Sigmoid colon (tissue), 7 donors: ENCODE measurements at places on chromosomes 6 and 20. TPM values are rescaled to one million over a fixed set of nuclear protein-coding genes. Genes with fewer than 3 reads are reported as not detected.
A peak's percentile ranks its signal among the peaks of the same experiment; 100 is the strongest.

- DNase-seq, result peak; percentile 88
- no peaks in the 10 kb centered on the region for H3K36me3 ChIP-seq
- no peak overlapping the region for H3K4me3 ChIP-seq
- H3K27me3 ChIP-seq, result no peaks in the 10 kb centered on the region
- peak overlapping the region; percentile 71 for H3K27ac ChIP-seq
- no peaks in the 10 kb centered on the region for H3K4me1 ChIP-seq
Measured at GRCh38 chr20:17835240-17835933, 133.2 kb downstream of the SNX5 start.

- H3K4me3 ChIP-seq, result no peak overlapping the region
- H3K4me1 ChIP-seq, result no peaks in the 10 kb centered on the region
- no peak overlapping the region for H3K27ac ChIP-seq
- H3K36me3 ChIP-seq, result no peaks in the 10 kb centered on the region
Measured at GRCh38 chr20:54545676-54546358, 70.4 kb downstream of the DOK5 start.

- no peaks in the 10 kb centered on the region for H3K36me3 ChIP-seq
- no peak overlapping the region for H3K4me3 ChIP-seq
- no peak overlapping the region for H3K27ac ChIP-seq
- no peak for DNase-seq
- H3K4me1 ChIP-seq, result no peaks in the 10 kb centered on the region
Measured at GRCh38 chr6:81929828-81930227, 177.3 kb upstream of the TENT5A start.

- no peak overlapping the region for H3K4me3 ChIP-seq
- H3K4me1 ChIP-seq, result no peaks in the 10 kb centered on the region
- no peaks in the 10 kb centered on the region for H3K27me3 ChIP-seq
- no peak overlapping the region for H3K27ac ChIP-seq
- H3K36me3 ChIP-seq, result no peaks in the 10 kb centered on the region
- no peak for DNase-seq
Measured at GRCh38 chr6:18439581-18439980, 52.4 kb downstream of the RNF144B start.

GRCh38 chr6:170175644-170176135, 115.2 kb downstream of the DLL1 start:
- H3K36me3 ChIP-seq, result no peaks in the 10 kb centered on the region
- DNase-seq, result no peak
- no peaks in the 10 kb centered on the region for H3K4me1 ChIP-seq
- no peak overlapping the region for H3K4me3 ChIP-seq

- peak; percentile 84 for DNase-seq
- no peaks in the 10 kb centered on the region for H3K4me1 ChIP-seq
- H3K27ac ChIP-seq, result no peak overlapping the region
Measured at GRCh38 chr6:112780498-112781096, 433.5 kb downstream of the RFPL4B start.

DNA sequence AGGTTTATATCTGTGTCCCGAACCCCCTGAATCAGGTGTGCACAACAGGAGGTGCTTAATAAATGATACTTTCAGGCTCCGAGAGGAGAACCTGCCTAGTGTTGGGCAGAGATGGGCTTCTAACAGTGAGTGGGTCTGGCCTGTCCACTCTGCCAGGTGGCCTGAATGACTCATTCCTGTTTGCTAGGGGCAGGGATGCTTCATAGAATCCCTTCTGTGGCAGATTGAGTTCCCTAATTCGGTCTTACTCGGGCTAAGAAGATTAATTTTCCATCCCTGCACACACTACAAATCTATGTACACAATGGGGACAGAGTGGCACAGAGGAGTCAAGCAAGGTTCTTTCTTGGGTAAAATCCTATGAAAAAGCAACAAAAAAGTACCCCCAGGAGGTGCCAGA, 19.8 kb downstream of the SDC4 start:
- H3K27ac ChIP-seq, result peak overlapping the region; percentile 50
- no peaks in the 10 kb centered on the region for H3K4me1 ChIP-seq
- peaks cover 57% of the 10 kb centered on the region for H3K36me3 ChIP-seq
- no peak for DNase-seq

DNA sequence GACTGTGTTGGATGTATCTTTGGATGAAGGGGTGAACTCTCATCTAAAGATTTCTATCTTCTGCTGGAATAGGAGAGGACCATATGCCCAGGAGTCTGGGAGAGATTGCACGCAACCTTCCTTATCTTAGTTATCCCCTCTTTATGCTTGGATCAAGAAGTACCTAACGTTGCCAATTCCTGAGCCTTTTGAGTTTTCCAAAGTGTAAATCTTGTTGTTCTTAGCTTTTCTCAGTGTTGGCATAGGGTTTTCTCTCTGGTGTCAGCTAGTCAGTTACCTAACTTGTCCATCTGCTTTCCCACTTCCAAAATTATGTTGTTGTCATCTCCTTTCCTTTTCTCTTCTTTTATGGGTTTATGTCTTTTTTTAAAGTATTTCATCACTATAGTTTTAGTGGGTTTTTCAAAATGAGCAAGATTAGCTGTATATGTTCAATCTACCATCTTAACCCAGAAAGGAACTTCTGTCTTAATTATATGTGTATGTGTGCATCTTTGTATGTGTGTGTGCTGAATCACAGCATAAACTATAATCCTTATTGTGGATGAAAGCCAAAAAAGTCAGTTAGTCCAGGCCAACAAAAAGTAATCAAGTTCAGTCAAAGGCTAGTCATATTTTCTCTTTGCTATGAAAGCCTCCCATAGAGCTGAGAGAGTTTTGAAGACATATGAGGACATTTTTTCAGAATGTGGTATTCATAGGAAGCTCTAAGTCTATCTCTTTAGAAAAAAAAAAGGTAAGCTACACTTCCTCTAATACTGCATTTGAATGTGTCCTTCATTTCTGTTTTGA, 72.1 kb downstream of the KHDC1L start:
- H3K36me3 ChIP-seq, result no peaks in the 10 kb centered on the region
- H3K4me1 ChIP-seq, result no peaks in the 10 kb centered on the region
- H3K4me3 ChIP-seq, result no peak overlapping the region

DNA sequence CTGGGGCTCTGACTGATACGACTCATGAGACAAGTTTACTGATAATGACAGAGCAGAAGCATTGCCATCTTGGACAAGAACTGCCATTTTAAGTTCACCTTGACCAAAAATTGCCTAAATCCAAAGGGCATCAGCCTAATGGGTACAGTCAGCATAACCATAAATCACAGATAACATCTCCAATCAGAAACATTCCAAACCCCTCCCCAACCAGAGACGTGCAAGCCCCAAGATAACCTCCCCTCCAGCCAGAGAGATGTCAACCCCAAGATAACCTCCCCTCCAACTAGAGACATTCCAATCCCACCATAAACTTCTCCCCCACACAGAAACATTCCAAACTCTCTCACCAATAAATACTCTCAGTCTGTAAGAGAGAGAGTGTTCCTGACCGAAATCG, 10.5 kb downstream of the GPLD1 start:
- no peaks in the 10 kb centered on the region for H3K4me1 ChIP-seq
- no peak for DNase-seq
- H3K27me3 ChIP-seq, result no peaks in the 10 kb centered on the region
- no peak overlapping the region for H3K4me3 ChIP-seq

Gene COL19A1
- 0.54 TPM for total RNA-seq

Gene FOXQ1
- total RNA-seq, result 0.33 TPM

Gene PTK6
- 0.36 TPM for total RNA-seq

Gene OR2J3
- total RNA-seq, result not detected

Gene SCRT2
- total RNA-seq, result not detected

Gene TBXT
- not detected for total RNA-seq

Gene NNAT
- 105 TPM for total RNA-seq
